ENCODE measurements at places on chromosomes 3 and 15. TPM values are rescaled to one million over a fixed set of nuclear protein-coding genes. Genes with fewer than 3 reads are reported as not detected.

DNA sequence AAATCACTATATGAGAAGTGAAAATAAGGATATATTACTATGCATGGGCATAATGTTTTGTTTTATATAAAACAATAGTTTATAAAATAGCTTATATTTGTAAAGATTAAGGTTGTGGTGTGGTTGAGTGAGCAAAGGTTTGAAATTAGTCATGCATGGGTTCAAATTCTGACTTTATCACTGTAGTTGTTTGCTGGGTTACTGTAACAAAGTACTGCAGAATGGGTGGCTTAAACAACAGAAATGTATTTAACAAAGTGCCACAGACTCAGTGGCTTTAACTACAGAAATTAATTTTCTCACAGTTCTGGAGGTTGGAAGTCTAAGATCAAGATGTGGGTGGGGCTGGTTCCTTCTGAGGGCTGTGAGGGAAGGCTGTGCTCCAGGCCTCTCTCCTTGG is 184.8 kb upstream of the THRB start:
- H3K4me1 ChIP-seq, result no peaks in the 10 kb centered on the region
- H3K27ac ChIP-seq, result no peak overlapping the region
- H3K4me3 ChIP-seq, result no peak overlapping the region
- no peaks in the 10 kb centered on the region for H3K27me3 ChIP-seq
- no peaks in the 10 kb centered on the region for H3K36me3 ChIP-seq

- no peaks in the 10 kb centered on the region for H3K36me3 ChIP-seq
- no peaks in the 10 kb centered on the region for H3K4me1 ChIP-seq
- no peaks in the 10 kb centered on the region for H3K27me3 ChIP-seq
- DNase-seq, result no peak
- no peak overlapping the region for H3K27ac ChIP-seq
These were observed 1268.7 kb downstream of the SI start for GRCh38 chr3:163809540-163809993.

- no peaks in the 10 kb centered on the region for H3K27me3 ChIP-seq
These were observed 61.0 kb downstream of the POLR2M start for GRCh38 chr15:57767481-57767880.

GRCh38 chr3:23819599-23820360 is 14.0 kb downstream of the UBE2E1 start:
- H3K27ac ChIP-seq, result no peak overlapping the region
- no peaks in the 10 kb centered on the region for H3K36me3 ChIP-seq
- H3K4me3 ChIP-seq, result no peak overlapping the region
- DNase-seq, result no peak

DNA sequence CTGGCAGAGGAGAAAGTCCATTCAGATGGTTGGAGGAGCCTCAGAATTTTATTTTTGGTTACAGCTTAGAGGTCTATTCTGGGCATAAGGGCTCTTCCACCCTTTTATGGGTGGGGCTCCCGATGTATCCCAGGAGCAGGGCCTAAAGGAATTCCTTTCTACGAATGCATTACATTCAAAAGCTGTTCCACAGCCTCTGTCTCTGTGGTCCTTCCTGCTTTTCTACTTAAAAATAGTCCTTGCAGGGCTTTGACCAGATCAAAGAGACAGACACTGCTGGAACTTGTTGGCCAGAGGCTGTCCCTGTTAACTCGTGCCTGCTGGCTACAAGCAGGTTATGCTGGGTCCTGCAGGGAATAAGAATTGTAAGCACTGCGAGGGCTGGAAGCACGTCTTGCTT is 14.4 kb upstream of the NOX5 start:
- DNase-seq, result no peak
- no peak overlapping the region for H3K4me3 ChIP-seq
- no peaks in the 10 kb centered on the region for H3K36me3 ChIP-seq
- H3K27ac ChIP-seq, result no peak overlapping the region
- H3K27me3 ChIP-seq, result no peaks in the 10 kb centered on the region

- H3K36me3 ChIP-seq, result no peaks in the 10 kb centered on the region
- H3K4me1 ChIP-seq, result no peaks in the 10 kb centered on the region
- H3K27me3 ChIP-seq, result no peaks in the 10 kb centered on the region
- H3K27ac ChIP-seq, result no peak overlapping the region
- no peak for DNase-seq
- no peak overlapping the region for H3K4me3 ChIP-seq
These were observed 757.6 kb downstream of the GBE1 start for GRCh38 chr3:81003817-81004216.

GRCh38 chr15:59691194-59691805 is 2.2 kb upstream of the BNIP2 start:
- no peak overlapping the region for H3K4me3 ChIP-seq
- no peaks in the 10 kb centered on the region for H3K36me3 ChIP-seq
- H3K27me3 ChIP-seq, result no peaks in the 10 kb centered on the region
- H3K4me1 ChIP-seq, result no peaks in the 10 kb centered on the region
- DNase-seq, result no peak
- no peak overlapping the region for H3K27ac ChIP-seq

DNA sequence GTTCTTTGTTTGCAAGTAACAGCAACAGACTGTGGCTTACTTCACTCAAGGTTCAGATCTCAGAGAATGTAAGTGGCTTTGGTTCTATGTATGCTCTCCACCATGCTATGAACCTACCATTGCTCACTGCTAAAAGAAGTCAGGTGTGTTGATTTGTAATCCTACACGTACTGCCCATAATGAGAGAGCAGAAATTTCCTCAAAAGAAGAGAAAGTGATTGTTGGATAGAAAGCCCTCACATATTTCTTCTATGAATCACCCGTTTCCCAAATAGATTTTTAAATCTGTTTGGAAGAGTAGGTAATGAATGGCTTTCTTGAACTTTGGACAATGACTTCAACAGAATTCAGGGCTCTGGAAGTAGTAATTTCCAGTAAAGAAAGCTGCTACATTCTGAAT is 565.4 kb downstream of the ROBO2 start:
- H3K36me3 ChIP-seq, result no peaks in the 10 kb centered on the region
- no peaks in the 10 kb centered on the region for H3K27me3 ChIP-seq
- no peak overlapping the region for H3K27ac ChIP-seq
- no peak overlapping the region for H3K4me3 ChIP-seq
- DNase-seq, result no peak
- no peaks in the 10 kb centered on the region for H3K4me1 ChIP-seq

- no peak overlapping the region for H3K4me3 ChIP-seq
- DNase-seq, result no peak
- H3K27ac ChIP-seq, result no peak overlapping the region
These were observed 504.0 kb upstream of the CBLB start for GRCh38 chr3:106372806-106373190.

DNA sequence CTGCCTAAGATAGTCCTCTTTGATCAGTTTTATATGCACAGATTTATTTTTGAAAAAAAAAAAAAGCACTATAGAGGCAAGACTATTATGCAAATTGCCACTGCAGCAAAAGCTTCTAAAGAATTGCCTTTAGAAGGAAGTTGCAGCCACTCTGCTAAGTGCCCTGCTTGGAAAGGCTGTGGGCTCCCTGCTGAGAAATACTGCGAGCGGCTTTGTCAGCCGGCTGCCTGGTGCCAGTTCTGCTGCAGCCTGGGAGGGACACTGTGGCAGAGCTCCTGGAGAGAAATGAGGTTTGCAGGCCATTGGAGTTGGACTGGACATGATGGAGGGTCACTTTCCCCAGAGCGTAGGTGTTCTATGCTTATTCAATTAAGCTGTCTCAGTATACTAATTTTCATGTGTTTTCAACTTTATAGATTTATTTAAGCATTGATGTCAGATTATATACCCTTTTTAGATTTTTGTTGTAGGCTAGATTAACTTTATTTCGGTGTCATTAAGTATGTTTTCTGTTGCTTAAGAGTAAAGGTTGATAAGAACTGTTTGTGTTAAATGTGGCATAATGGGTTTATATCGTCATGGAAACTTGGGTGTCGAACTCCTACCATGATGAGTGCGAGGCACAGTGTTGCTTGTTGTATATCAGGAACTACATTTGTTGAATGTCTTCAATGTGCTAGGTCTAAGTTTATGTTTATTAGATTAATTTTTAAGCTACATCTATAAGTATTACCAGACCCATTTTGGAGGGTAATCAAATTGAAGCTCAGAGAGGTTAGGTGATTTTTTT is 6.6 kb downstream of the MAP2K5 start:
- no peak overlapping the region for H3K4me3 ChIP-seq
- H3K36me3 ChIP-seq, result no peaks in the 10 kb centered on the region
- H3K4me1 ChIP-seq, result no peaks in the 10 kb centered on the region
- no peak for DNase-seq
- H3K27me3 ChIP-seq, result no peaks in the 10 kb centered on the region

- no peaks in the 10 kb centered on the region for H3K4me1 ChIP-seq
- H3K27ac ChIP-seq, result no peak overlapping the region
- no peak overlapping the region for H3K4me3 ChIP-seq
- H3K27me3 ChIP-seq, result no peaks in the 10 kb centered on the region
- DNase-seq, result no peak
- H3K36me3 ChIP-seq, result no peaks in the 10 kb centered on the region
These were observed 74.1 kb downstream of the CHL1 start for GRCh38 chr3:270688-271087.

DNA sequence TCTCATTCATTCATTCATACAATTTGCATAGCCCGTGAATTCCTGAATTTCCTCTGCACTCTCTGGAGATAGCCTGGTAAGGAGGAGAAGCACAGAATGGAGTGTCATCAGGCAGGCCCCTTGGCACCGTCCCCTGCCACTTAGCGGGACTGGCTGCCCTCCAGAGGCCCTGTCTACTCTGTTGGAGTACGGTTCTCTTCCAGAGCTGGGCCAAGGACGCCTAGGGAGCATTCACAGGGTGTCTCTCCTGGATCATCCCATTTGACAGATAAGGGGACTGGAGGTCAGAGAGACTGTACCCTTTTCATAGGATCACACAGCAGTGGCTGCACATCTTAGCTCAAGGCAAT is 48.0 kb downstream of the PTH1R start:
- no peak overlapping the region for H3K4me3 ChIP-seq
- H3K27me3 ChIP-seq, result no peaks in the 10 kb centered on the region
- DNase-seq, result no peak
- no peaks in the 10 kb centered on the region for H3K4me1 ChIP-seq

CCDC50 gene
- total RNA-seq, result 93.4 TPM

THSD4 gene
- total RNA-seq, result 0.64 TPM

ERICH6 gene
- total RNA-seq, result 0.98 TPM

SLC51A gene
- total RNA-seq, result not detected

SCN5A gene
- under 0.01 TPM for total RNA-seq

PLA2G4E gene
- not detected for total RNA-seq

IGF1R gene
- total RNA-seq, result 103 TPM

All from breast epithelium (tissue), 4 donors.